Lower lobe of right lung (tissue), 2 donors: ENCODE measurements at places on chromosomes 7 and 10. TPM values are rescaled to one million over a fixed set of nuclear protein-coding genes. Genes with fewer than 3 reads are reported as not detected.

Gene UTF1
- not detected for total RNA-seq

Gene MEPCE
- total RNA-seq, result 36.3 TPM

Gene C10orf53
- total RNA-seq, result not detected

Gene HUS1
- total RNA-seq, result 39.2 TPM

Gene CYP2C8
- 0.92 TPM for total RNA-seq

Gene SLC35B4
- total RNA-seq, result 12.2 TPM

Gene DRGX
- not detected for total RNA-seq

GRCh38 chr7:89500084-89500483, 654.2 kb upstream of the STEAP1 start:
- H3K36me3 ChIP-seq, result no peaks in the 10 kb centered on the region
- H3K4me3 ChIP-seq, result no peak overlapping the region
- DNase-seq, result no peak
- no peak overlapping the region for H3K27ac ChIP-seq
- H3K27me3 ChIP-seq, result no peaks in the 10 kb centered on the region
- H3K4me1 ChIP-seq, result no peaks in the 10 kb centered on the region

DNA sequence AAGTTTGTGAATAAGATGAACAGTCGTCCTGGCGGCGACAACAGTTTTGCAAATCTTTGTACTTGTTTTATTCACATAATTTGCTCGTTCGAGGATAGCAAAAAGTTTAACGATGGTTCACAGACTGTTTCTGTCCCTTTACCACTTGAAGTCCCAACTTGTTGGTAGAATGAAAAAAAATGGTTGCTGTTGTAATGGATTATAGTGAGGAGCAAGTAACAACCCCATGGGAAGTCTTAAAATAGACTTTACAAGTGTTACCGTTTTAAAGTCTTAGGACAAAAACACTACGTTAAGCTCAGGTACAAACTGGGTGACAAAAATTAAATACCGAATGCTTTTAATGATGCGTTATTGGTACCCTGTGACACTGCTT, 589 bp downstream of the LSM8 start:
- DNase-seq, result no peak
- H3K36me3 ChIP-seq, result peaks cover 24% of the 10 kb centered on the region

DNA sequence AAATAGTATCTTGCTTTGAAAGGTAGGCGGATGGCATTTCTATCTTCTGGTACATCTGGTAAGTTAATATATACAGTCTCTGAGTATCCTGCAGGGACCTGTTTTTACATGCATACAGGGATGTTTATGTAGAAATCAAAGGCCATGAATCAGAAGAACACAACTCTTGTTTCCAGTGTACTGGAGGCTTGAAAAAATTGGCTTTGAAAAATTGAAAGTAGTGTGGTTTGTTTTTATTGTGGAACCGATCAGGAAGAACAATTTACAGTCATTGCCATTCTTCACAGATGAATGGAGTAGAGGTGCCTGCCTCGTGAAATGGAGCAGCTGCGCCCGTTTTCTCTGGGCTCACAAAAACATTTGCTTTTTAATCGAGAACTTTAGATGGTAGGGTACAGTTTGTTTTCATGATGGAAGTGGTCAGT, 54.0 kb upstream of the RPA3 start:
- DNase-seq, result no peak
- H3K4me1 ChIP-seq, result peaks cover 24% of the 10 kb centered on the region
- no peaks in the 10 kb centered on the region for H3K36me3 ChIP-seq

DNA sequence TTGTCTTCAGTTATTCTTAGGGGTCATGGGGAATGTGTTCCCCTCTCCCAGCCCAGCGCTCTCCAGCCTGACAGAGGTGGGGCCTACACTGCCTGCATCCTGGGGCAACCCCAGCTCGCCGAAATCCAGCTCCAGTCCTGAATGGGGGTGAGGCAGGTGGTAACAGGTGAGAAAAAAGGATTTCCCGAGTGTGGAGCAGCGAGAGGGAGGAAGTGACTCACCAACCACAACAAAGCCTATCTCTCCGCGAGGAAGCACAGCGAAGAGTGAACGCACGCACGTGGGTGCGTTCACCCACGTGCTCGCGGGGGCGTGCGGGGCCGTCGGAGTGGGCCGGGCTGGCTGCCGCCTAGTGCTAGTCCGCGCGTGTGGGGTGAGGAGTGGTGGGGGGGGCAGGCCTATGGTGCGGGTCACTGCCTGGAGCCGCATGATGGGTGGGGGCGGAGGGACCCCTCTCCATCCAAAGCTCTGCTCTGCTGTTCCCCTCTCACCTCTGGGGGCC, 855 bp upstream of the PALD1 start:
- DNase-seq, result no peak
- H3K36me3 ChIP-seq, result no peaks in the 10 kb centered on the region
- H3K4me3 ChIP-seq, result peak overlapping the region; percentile 71
- peaks cover 5% of the 10 kb centered on the region for H3K27me3 ChIP-seq
- peaks cover 51% of the 10 kb centered on the region for H3K4me1 ChIP-seq
- peak overlapping the region; percentile 81 for H3K27ac ChIP-seq

GRCh38 chr10:26725837-26726727, 28.6 kb downstream of the PDSS1 start:
- no peak overlapping the region for H3K27ac ChIP-seq
- no peak overlapping the region for H3K4me3 ChIP-seq
- H3K4me1 ChIP-seq, result no peaks in the 10 kb centered on the region
- peak; percentile 68 for DNase-seq
- no peaks in the 10 kb centered on the region for H3K27me3 ChIP-seq

- no peak for DNase-seq
- no peaks in the 10 kb centered on the region for H3K36me3 ChIP-seq
- H3K27me3 ChIP-seq, result no peaks in the 10 kb centered on the region
- H3K4me1 ChIP-seq, result no peaks in the 10 kb centered on the region
- peak overlapping the region; percentile 15 for H3K27ac ChIP-seq
Measured at GRCh38 chr10:76404531-76404930, 973.1 kb downstream of the LRMDA start.
